ENCODE measurements at places on chromosomes 16 and 17.

DNA sequence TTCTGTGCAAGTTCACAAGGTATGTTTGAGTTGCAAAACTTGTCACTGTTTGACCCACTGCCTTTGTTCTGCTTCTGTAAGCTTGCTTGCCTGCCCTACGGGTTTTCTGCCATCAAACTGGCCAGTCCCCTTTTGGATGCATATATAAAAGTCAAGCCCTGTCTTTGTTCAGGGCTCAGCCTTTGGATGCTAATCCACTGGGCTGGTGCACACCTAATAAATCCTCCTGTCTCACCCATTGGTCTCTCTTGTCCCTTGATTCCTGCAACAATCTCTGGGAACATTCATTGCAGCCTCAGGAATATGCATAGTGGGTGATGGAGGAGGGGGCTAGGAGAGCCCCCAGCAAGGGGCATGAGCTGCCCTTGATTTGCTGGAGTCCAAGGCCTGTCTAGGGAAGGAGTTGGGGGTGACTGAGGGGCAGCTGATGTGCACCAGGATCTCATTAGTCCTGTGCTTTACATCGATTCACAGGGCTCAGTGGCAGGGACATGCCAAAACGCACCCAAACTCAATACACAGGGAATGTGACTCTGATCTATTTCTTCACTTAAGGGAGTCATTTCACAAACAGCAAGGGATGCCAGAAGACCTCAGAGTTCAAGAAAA is 225.4 kb upstream of the NLRP1 start:
- DNase-seq: no peak

GRCh38 chr17:53538129-53538617 is 284.6 kb upstream of the KIF2B start:
- no peak for DNase-seq

- DNase-seq: no peak
Measured at GRCh38 chr17:35984140-35984539, 2.4 kb downstream of the CCL14 start.

DNA sequence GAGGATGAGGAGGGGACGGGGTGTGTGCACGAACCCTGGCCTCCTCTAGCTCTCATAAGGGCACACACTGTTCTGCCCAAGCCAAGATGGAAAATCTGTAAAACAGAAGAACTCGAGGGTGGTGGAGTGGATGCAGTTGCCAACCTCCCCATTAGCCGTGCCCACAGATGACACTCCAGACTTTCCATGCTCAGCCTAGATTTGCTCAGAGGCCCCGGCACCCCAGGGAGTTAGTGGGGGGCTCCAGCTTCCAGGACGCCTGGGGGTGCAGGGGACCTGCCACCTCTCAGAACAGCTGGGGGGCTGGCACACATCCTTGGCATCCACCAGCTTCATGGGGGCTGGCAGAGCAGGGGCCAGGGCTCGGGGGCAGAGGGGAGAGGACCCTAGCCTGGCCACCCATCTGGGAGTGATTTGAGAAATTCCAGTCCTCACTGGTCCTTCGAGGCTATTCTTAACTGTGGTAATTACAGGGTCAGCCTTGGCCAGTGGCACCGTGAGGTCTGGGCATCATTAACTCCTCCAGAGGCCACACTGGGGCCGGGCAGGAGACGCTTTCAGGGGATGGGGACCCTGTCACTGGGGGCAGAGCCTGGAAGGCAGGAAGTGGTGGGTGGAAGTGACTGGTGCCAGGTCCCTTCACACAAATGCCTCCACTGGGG is 14.3 kb downstream of the VASN start:
- no peak for DNase-seq

- DNase-seq: no peak
Measured at GRCh38 chr17:15920758-15921239, 24.1 kb upstream of the ADORA2B start.

- DNase-seq: no peak
Measured at GRCh38 chr16:57373117-57373947, 1.0 kb downstream of the CX3CL1 start.
